ENCODE measurements at places on chromosomes 12 and 14.

DNA sequence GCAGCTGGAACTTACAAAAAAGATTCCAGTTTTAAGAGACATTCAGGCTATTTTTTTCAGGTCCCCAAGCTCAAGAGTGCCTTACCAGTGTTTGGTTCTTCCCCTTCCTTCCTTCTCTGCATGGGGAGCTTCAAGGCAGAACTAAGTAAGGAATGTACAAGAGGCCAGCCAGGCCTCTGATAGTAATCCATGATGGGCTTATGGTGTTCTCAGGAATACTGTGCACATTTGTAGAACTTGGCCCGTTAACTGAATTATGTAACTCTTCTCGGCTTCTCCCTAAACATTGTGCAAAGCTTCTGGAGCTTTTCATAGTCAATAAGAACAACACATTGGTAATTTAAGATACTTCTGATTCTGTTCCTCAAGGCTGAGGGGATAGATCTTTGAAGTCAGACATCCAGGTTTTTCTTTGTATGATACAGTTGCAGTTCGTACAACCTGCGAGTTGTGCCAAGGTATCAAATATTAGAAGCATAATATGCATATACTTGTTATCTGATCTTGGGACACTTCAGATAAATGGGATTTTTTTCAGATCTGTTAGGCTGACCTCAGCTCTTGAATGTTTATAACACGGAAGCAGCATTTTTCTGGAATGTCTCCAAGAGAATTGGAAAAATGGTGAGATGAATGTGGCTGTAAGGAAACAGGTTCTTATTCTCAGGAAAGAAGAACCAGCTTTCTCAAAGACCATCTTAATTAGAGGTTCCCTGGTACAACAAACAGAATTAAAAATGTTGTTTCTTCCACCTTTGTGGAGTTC, 148.6 kb downstream of the ANO4 start:
- no peak for DNase-seq

GRCh38 chr14:31024577-31025366, 677 bp upstream of the AP4S1 start:
- no peak for DNase-seq

GRCh38 chr14:21275261-21275858, 4.5 kb upstream of the RPGRIP1 start:
- DNase-seq: no peak

- DNase-seq: no peak
These were observed 34.2 kb downstream of the CKAP4 start for GRCh38 chr12:106213662-106214061.

- DNase-seq: no peak
These were observed 408.8 kb downstream of the FUT8 start for GRCh38 chr14:65821224-65821753.

GRCh38 chr14:103302966-103303365, 31.1 kb upstream of the EIF5 start:
- DNase-seq: no peak

- no peak for DNase-seq
These were observed 24.2 kb downstream of the YY1 start for GRCh38 chr14:100263141-100263540.

DNA sequence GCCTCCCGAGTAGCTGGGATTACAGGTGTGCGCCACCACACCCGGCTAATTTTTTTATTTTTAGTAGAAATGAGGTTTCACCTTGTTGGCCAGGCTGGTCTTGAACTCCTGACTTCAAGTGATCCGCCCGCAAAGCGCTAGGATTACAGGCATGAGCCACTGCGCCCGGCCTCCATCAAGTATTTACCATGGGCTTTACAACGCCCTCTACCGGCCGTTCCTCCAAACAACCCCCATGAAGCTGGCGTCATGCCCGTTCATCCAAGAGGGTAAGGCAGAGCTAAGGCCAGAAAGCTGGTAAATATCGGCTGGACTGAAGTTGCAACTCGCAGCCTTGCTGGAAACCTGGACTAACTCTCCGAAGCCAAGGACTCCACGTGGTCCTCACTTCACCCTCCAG, 41.6 kb downstream of the RNF34 start:
- no peak for DNase-seq

DNA sequence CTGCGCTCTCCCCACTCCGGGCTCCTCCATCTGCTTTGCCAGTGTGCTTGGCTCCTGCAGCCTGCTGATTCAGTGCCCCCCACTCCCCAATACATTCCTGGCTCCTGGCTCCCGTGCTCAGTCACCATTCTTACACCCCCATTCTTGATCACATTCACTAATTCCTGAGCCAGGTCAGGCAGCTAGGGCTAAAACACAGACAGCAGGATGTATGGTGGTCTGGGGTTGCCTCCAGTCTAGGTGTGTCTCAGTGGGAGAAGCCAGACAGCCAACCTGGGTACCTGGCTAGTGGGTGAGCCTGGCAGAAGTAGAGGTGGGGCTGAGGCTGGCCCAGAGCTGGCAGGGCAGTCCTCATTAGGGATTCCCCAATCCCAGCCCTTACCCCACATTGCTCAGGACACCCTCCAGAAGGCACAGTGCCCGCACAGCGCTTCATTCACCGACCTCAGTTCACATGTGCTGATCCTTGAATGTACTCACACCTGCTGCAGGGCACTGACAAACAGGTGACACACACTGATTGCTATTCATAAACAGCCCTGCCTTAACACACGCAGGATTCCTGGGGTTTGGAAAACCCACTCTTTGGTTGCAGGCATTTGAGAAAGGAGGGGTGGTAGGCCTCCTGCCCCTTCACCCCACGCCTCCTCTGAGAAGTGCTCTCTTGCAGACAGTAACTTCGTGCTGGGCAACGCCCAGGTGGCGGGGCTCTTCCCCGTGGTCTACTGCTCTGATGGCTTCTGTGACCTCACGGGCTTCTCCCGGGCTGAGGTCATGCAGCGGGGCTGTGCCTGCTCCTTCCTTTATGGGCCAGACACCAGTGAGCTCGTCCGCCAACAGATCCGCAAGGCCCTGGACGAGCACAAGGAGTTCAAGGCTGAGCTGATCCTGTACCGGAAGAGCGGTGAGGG, 1.7 kb downstream of the KCNH3 start:
- no peak for DNase-seq

- no peak for DNase-seq
These were observed 66.4 kb upstream of the DCN start for GRCh38 chr12:91249054-91249453.

DNA sequence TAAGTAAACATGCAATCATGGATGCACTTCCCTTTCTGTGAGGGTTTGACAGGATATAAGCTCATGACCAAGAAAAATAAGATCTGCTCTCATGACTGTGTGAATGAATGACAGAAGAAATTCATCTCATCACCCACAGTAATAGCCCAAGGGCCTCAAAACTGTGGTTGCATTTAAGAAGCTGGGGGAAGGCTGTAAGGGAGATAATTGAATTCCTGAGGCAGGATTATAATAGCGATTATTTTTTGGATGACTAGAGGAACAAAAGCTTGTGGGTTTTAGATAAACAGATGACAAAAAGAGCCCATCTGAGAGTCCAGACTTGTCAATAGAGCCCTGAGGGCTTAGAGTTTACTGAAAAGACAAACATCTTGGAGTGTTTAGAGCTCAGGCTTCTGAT, 161.2 kb downstream of the NTF3 start:
- no peak for DNase-seq

DNA sequence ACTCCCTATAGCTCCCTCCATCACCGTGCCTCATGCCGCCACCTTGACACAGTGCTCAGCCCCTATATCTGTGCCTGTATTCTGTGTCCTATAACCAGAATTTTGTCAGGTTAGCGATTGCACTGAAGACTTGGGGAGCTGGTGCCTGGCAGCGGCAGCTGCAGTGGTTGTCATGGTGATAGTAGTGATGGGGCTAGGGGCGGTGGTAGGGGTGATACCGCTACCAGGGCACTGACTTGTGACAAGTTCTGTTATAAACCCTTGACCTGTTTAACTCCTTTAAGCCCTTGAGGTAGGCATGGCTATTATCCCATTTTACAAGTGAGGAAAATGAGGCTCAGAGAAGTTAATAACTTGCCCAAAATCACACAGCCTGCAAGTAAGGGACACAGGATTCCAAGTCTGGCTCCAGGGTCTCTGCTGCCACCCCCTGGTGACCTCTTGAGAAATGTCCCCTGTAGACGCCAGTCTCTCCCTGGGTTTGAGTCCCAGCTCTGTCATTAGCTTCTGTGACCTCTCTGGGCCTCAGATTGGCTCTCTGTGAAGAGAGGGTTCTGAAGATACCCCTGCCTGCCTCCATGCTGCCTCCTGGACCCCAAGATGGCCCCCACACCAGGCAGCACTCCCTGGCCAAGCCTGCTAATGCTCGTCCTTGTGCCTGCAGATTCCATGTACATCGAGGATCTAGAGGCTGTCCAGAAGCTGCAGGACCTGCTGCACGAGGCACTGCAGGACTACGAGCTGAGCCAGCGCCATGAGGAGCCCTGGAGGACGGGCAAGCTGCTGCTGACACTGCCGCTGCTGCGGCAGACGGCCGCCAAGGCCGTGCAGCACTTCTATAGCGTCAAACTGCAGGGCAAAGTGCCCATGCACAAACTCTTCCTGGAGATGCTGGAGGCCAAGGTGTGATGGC, 121.9 kb downstream of the ESRRB start:
- no peak for DNase-seq

DNA sequence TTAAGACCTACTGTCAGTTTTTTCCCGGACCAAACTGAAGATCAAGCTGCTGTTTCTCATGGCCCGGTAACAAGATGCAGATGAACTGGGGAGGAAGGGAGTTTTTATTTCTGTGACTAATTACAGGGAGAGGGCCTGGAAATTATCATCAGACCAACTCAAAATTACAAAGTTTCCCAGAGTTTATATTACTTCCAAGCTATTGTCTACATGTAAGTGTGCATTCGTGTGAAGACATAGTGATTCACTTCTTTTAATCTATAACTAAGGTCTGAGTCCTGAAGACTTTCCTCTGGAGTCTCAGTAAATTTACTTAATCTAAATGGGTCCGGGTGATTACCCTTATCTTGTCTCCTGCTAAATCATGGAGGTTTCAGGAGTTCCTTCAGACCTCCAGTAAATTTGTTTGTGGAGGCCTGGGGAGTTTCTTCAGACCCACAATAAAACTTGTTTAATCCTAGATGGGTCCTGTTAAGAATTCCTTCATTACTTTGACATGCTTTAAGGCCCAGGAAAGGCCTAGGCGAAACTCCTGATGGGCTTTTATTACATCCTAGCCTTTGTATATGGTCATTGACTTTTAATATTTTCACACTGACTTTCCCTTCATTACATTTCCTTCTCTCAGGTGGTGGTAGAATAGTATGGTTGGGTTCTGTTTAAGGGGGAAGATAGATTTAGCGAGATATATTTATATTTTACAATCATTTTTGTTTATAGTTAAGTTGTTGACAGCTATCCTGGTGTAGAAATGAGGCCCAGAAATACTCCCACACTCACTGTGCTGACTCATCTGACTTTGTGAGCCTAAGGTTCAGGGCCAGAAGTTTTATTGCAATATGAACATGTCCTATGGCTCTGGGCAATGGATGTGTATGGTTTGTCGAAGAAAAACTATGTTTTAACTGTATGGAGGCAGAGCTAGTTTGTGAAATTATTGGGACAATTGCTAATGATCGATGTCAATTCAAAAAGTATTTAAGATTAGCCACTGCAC, 627.0 kb upstream of the FBXO33 start:
- DNase-seq: no peak

DNA sequence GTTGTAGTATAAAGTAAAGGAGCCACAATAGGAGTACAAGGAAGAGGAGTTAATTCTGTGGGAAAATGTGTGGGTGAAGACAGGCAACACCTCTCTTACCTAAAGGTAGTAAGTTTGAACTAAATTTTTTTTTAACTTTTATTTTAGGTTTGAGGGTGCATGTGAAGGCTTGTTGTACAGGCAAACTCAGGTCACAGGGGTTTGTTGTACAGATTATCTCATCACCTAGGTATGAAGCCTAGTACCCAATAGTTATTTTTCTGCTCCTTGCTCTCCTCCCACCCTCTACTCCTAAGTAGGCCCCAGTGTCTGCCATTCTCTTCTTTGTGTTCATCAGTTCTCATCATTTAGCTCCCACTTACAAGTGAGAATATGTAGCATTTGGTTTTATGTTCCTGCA, 70.5 kb downstream of the DNAI7 start:
- no peak for DNase-seq

GRCh38 chr14:74634964-74635363, 22.9 kb upstream of the LTBP2 start:
- DNase-seq: no peak

GRCh38 chr12:38370311-38370710, 53.7 kb downstream of the ALG10B start:
- no peak for DNase-seq

DNA sequence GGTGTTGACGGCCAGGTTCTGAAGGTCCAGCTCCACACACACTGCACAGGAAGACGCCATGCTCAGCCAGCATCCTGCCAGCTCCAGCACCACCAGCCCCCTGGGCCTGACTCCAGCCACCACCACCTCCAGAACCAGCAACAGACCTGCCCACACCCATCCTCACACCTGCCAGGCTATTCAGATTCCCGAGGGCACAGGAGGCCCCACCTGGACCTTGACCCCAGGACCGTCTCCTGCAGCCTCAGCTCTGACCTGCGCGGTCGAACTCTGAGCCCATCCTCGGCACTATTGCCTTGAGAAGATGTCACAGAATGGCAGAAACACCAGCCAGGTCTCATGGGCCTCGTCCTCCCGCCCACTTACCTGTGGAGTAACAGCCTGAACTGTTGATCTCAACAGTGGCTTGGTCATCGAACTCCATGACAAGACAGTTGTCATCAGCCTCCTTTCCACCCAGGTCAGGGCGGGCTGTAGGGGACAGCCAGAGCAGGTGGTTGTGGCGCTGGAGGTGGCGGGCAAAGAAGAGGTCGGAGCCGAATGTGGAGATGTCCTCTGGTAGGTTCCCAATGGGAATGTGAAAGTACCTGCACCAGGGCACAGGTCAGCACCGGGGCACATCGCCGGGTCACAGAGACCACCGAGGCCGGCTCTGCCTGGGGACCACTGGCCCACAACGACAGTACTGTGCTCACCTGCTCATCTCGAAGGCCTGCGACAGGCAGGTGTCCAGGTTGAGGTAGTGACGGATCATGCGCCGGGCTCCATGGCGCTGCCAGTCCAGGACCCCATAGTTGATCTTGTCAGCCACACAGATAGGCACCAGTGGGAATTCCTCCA, 23.5 kb downstream of the P2RX2 start:
- DNase-seq: no peak

GRCh38 chr14:52895000-52895399, 55.9 kb downstream of the FERMT2 start:
- DNase-seq: no peak

DNA sequence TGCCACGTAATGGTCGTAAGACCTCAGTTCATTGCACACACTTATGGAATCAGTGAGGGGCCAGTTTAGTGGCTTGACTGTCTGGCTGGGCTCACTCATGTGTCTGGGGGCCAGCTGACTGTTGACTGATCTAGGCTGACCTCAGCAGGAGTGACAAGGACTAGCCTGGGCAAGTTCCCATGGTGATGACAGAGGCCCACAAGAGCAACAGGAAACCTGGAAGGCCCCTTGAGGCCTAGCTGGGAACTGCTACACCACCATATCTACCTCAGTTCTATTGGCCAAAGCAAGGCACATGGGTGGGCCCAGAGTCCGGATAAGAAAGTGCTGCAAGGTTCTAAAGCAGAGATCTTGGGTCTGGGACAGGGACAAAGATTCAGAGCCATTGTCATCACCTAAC, 21.3 kb upstream of the RFLNA start:
- peak; percentile 6 for DNase-seq

- no peak for DNase-seq
These were observed 16.7 kb downstream of the HRK start for GRCh38 chr12:116864371-116865160.

Data from NCI-H1105 treated with DMSO at 0.1 percent for 48 hours (cell line).